ENCODE measurements at places on chromosomes 13 and 19.

- no peak for DNase-seq
These were observed 66.3 kb downstream of the RASA3 start for GRCh38 chr13:114065926-114066774.

- DNase-seq, result no peak
These were observed 6.1 kb upstream of the IFNL4 start for GRCh38 chr19:39254531-39255345.

DNA sequence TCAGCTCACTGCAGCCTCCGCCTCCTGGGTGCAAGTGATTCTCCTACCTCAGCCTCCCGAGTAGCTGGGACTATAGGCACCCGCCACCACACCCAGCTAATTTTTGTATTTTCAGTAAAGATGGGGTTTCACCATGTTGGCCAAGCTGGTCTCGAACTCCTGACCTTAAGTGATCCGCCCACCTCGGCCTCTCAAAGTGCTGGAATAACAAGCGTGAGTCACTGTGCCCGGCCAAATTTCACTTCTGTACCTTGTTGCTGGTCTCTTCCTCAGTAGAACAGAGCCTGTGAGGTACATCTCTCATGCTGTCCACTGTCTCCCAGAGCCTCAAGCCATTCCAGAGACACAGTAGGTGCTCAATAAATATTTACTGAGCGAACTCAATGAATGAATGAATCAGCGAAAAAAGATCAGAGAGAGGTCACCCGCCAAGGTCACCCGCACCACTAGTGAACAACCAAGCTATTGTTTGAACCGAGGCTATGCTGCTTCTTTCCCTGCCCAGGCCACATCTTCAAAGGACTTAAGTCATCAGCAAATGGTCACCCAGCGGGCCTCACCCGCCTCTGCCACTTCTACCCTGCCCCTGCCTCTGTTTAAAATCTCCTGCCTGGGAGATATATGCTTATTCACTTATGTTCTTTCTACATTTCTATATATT lies 9.3 kb downstream of the TMEM143 start:
- no peak for DNase-seq

GRCh38 chr13:57633950-57634838 lies 2.6 kb downstream of the PCDH17 start:
- peak; percentile 16 for DNase-seq

DNA sequence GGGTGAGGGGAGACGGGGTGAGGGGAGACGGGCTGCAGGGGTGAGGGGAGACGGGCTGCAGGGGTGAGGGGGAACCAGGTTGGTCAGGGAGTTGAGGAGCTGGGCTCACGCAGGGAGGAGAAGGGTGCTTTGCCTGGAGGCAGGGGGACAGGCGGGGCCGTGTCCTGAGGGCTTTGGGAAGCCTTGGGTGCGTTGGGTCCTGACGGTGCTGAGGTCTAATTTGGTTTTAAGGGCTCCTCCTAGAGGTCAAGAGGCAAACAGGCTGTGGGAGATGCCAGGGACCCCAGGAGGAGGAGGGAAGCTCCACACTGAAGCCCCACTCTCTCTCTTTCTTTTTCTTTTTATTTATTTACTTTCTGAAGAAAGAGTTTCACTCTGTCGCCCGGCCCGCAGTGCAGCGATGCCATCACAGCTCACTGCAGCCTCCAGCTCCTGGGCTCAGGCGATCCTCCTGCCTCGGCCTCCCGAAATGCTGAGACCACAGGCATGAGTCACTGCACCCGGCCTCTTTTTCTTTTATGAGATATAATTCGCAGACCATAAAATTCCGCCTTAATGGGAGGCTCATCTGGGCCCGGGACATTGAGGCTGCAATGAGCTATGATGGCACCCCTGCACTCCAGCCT lies 9.3 kb upstream of the MISP start:
- no peak for DNase-seq

- no peak for DNase-seq
These were observed 43.3 kb downstream of the ZNF146 start for GRCh38 chr19:36258028-36258875.

GRCh38 chr19:4284176-4284958 lies 5.3 kb downstream of the SHD start:
- DNase-seq, result peak; percentile 69

DNA sequence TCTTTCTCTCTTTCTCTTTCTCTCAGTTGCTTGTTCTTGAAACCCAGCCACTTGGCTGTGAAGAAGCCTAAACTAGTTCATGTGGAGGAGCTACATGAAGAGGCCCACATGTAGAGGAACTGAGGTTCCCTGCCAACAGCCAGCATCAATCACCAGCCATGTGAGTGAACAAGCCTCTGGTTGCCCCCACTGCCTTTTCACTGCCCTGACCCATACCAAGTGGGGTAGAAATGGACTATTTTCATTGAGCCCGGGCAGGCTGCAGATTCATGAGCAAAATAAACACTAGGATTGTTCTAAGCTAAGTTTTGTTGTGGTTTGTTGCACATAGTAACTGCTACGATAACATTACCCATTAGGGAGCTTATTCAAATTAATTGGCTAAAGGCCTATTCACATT lies 78.7 kb upstream of the FAM216B start:
- DNase-seq, result no peak

DNA sequence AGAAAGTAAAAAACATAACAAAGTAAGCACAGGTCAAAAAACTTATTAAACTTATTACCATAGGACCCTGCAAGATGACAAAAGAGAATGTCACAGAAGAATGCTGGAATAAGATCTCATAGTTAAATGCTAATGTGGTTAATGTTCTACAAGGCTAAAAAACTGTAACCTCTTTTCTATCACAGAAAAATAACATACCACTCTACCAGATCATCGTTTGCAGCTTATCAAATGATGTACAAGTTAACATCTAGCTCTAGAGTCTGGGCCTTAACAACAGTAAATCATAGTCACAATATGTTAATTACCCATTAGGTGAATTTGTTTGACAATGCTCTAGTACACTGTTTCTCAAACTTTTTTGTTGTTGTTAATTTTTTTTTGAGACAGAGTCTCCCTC lies 53.0 kb downstream of the NUFIP1 start:
- DNase-seq, result no peak

DNA sequence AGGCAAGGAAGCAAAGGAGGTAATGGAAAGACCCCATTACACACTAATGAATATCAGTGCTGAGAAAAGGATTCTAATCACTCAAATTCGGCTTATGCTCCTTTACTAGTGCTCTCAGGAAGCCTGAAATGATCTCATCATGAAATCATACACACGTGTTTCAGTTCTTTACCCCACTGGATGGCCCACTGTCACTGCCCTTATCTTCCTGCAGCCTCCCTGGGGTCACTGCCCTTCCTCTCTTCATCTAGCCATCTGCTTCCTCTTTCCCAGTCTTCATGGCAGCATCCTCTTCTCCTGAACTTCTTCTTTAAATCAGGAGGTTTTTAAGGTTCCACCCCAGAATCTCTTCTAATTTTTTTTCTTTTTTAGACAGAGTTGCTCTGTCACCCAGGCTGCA lies 27.9 kb upstream of the EEF1AKMT1 start:
- no peak for DNase-seq

- DNase-seq, result no peak
These were observed 14.0 kb downstream of the DPP9 start for GRCh38 chr19:4709440-4710280.

GRCh38 chr13:26501641-26502040 lies 55.8 kb upstream of the WASF3 start:
- no peak for DNase-seq

GRCh38 chr13:75685239-75685697 lies 49.1 kb downstream of the LMO7 start:
- no peak for DNase-seq

DNA sequence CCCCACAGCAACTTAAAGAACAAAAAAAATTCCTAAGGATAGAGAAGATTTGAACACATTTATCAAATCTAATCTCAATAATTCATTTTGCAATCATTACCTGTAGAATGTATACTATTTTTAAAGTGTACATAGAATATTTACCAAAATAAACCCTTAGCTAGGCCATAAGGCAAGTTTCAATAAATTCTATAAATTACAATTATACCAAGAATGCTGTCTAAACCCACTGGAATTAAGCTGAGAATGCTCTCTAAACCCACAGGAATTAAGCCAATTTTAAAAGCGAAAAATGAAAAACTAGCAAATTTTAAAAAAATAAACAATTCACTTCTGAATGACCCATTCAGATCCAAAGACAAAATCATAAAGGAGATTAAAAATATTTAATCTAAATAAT lies 540.4 kb upstream of the NBEA start:
- DNase-seq, result no peak

DNA sequence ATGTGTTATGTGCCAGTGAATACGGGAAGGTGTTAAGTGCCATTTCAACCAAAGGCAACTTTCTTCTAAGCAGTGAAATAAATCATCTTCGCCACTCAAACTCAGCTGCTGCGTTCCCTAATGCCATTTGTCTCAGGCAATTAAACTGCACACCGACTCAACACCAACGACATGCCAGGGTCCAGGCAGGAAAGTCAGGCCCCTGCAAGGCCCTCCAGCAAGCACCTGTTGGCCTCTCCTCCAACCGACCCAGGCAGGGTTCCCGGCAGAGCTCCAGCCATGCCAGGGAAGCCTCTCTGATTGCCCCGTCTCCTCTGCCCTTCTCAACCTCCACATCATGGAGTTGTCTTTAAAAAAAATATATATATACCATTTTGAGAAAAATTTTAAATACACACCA lies 21.8 kb downstream of the SAFB2 start:
- DNase-seq, result no peak

GRCh38 chr13:25302121-25302520 lies 696 bp downstream of the NUP58 start:
- no peak for DNase-seq

DNA sequence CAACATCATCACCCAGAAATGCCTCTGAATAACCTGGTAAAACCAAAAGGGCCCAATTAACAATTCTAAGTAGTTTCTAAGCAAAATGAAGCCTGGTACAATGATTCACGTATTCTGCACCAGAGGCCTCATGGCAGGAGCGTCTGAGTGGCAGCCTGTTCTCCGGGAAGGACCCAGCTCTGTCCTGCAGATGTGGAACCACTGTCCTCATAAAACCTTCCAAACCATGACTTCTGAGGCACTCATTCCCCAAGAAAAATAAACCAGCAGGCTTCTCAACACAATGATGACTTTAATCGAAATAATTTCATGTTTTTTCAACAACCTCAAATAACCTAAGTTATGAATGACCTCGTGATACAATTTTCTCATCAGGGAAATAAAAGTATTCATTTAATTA lies 89.9 kb downstream of the STK24 start:
- no peak for DNase-seq

GRCh38 chr19:14555918-14556661 lies 15.8 kb downstream of the NDUFB7 start:
- no peak for DNase-seq

DNA sequence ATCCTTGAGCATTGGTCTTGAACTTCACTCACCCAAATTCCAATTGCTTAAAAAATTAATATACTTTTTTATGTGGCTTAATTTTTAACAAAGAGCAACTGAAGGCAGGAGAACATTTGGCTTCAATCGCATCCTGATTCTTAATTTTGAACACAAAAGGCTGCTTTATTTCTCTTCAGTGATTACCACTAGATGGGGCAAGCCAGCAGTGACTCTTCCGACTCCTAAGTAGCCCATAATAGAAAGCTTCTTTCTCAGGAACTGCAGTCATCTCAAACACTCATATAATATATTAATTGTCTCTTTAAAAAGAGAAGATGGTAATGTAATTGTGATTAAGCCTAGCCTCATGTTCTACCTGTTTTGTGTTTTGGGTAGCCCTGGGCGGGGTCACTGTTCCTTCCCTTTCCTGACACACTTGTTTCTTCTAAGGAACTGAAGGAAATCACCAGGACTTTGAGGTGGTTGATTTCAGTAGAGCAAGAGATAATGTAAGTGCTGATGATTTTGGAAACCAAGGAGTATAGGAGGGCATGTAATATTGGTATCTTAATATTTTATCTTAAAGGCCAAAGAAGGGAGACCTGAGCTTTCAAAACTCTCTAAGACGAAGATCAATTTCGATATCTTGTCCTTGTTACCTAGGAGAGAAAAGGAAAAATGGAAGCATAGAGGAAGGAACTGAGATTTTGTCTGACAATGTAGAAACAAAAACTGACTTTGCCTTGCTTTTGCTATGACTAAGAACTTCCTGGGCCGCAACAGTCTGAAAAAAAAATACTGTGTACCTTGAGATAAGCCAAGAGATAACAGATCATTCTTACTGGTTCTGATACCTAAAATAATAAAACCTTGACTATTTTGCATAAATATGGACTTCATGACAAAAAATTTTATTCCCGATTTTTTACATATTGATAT lies 73.1 kb downstream of the TNFSF13B start:
- no peak for DNase-seq

DNA sequence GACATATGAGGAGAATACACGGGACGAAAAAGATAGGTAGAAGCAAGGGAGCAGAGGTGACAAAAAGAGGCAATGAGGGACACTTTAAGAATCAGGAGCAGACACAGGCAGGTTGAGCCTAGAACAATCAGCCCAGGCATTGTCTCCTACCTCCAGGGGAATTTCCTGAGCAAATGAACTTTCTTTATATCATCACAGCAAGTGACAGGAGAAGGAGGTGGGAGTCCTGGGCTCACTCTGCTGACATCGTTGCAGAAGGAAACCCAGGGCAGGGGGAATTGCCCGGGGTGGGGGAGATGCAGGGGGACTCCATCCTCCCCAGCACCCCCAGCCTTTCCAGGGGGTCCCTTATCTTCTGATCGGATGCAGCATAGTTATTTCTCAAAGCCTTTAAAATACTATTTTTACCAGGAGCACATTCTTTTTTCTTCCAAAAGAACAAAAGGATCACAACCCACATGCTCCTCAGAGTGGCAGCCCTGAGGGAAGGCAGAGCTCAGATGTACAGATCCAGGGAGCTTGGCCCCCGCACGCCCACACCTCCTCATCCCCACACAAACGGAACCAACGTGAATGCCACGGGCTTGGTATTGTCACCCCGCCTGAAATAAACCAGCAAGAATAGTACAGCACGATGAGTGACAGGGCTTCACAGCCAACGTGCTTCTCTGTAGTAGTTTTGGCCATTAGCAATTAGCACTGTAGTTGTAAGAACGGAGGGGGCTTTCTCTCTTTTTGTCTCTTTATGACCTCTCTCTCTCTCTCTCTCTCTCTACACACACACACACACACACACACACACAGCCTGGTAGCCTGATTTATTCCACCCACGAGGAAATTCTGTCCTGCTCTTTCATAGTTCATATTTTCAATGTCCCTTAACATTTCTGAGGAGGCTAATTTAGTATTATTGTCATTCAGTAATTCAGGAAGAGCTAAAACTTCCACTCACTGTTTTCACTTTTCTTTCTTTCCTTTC lies 169.5 kb upstream of the UBL3 start:
- DNase-seq, result no peak

DNA sequence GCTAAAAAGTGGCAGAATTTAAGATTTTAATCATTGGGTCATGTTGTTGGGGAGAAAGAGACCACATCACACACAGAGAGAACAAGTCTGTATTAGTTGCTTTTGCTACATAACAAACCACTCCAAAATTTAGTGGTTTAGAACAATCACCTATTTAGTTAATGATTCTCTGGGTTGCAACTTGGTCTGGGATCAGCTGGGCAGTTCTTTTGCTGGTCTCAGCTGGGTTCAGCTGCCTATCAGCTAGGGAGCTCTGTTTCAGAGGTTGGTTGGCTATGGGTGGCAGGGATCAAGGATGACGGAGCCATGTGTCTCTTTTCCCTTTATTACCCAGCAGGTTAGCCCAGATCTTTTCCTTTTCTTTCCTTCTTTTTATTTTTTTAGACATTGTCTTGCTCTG lies 8.9 kb downstream of the PINLYP start:
- no peak for DNase-seq

All from nephron progenitor cell (in vitro differentiated cells).